ENCODE measurements at places on chromosomes 1 and 21.

GRCh38 chr1:11847667-11848372 lies at the start of gene NPPA:
Gene NPPA, minus strand, starts transcription at chr1:11847783. Its CDS starts 99 bp downstream, at chr1:11847684.
- DNase-seq: peak; percentile 10

- no peak for DNase-seq
These were observed 16.1 kb downstream of the LRP8 start for GRCh38 chr1:53311702-53312305.

- DNase-seq: no peak
These were observed 290.4 kb downstream of the OLFM3 start for GRCh38 chr1:101706366-101706765.

GRCh38 chr1:110696818-110697217 lies 22.1 kb upstream of the KCNA3 start:
- no peak for DNase-seq

DNA sequence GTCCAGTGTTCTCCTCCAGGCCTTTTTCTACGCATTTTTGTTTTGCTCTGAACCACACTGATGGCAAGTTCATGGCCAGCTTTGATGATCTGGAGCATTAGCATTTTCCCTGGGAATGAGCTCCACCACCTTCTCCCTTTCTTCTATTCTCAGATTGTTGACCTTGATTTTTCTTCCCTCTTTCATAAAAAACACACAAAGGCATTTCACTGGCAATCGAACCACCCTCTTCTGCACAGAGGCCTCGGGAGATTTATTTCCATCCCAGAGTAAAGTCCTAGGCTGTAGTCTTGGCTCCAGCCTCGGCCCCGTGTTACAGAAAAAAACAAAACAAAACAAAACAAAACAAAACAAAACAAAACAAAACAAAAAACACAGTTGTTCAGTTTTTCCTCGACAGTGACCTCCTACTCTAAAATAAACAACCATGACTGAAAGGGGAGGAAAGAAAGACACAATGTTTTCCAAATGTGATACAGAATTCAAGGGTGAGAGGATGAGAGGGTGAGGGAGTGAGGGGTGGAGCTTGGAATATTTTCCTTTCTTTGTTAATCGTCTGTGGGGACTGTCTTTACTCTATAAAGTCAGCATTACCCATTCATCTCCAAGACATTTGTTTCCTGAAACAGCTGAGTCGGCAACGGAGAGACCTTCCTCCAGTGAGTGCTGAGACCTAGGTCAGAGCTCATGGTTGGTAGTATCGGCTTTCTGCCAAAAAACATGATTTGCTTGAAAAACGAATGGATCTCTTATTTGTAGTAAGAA lies 29.8 kb upstream of the RNF186 start:
- DNase-seq: no peak

DNA sequence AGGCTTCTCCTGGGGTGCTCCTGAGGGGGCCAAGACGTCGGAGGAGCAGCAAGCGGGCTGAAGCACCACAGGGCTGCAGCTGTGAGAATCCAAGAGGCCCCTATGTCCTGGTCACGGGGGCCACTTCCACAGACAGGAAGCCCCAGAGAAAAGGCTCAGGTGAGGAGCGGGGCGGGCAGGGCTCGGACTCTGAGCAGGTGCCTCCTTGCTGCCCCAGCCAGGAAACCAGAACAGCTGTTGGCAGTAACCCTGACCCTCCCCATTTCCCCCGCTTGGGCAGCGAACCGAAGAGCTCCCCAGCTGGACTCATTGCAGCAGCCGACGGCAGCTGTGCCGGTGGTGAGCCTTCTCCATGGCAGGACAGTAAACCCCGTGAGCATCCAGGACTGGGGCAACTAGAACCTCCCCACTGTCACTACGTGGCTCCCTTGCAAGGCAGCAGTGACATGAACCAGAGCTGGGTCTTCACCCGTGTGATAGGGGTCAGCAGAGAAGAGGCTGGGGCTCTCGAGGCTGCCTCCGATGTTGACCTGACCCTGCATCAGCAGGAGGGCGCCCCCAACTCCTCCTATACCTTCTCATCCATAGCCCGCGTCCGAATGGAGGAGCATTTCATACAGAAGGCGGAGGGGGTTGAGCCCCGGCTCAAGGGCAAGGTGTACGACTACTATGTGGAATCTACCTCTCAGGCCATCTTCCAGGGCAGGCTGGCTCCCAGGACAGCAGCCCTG lies 625 bp downstream of the KLHDC7A start:
- DNase-seq: no peak

DNA sequence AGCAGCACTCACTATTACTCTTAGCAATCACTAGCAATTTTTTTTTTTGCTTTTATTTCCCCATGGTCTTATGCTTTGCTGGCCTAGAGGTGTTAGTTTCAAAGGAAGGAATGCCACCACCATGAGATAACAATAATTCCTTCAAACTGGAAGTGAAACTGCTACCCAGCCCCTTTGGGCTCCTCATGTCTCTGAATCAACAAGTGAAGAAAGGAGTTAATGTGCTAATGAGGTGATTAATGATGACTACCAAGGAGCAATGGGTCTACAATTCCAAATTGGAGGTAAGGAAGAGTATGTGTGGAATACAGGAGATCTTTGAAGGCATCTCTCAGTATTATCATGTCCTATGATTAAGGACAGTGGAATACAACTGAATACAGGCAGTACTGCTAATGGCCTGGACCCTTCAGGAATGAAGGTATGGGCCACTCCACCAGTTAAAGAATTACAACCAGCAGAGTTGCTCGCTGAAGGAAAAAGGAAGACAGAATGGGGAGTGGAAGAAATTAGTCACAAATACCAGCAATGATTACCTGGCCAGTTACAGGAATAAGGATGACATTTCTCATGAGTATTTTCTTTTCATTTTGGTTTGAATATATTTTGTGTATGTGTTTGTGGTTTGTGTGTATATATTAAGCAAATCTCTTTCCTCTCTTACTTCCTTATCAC lies 652.9 kb downstream of the ADGRL2 start:
- no peak for DNase-seq

- no peak for DNase-seq
These were observed 123.4 kb downstream of the ESRRG start for GRCh38 chr1:216599851-216600250.

DNA sequence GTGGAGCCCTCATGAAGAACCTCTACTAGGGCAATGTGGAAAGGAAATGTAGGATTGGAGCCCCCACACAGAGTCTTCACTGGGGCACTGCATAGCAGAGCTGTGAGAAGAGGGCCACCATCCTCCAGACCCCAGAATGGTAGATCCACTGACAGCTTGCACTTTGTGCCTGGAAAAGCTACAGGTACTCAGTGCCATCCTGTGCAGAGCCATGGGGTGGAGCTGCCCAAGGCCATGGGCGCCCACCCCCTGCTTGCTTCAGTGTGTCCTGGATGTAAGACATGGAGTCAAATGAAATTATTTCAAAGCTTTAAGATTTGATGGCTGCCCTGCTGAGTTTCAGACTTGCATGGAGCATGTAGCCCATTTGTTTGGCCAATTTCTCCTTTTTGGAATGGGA lies 17.2 kb upstream of the TSHB start:
- no peak for DNase-seq

DNA sequence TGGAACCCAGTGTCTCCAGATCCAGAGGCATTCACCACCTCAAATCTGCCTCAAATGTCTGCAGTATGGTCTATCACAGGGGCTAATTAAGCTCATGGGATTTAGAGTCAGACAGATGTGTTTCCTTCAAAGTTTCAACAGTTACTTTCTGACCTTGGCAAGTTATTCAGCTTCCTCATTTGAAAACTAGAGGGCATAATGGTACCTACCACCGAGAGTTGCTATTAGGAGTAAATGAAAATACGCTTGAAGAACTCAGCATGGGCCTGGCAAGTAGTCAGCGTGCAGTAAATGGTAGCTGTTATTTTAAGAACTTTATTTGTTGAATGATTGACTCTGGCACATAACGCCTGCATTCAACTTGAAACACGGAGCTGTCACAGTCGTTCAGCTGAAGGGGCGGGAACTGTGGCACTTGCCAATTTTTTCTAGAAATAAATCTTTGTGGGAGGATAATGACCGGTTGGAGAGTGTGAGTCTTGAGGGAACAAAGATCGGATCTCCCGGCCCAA lies 1.2 kb upstream of the CAP1 start:
- peak; percentile 99 for DNase-seq

- DNase-seq: no peak
These were observed 211.6 kb downstream of the DSCAM start for GRCh38 chr21:40635391-40635790.

GRCh38 chr21:46183910-46184624 lies at the start of gene SPATC1L:
Gene SPATC1L, minus strand, starts transcription at chr21:46184459. Its CDS starts 1,643 bp downstream, at chr21:46182816.
- peak; percentile 19 for DNase-seq

- DNase-seq: peak; percentile 86
These were observed 122.3 kb downstream of the GALNT2 start for GRCh38 chr1:230189341-230189740.

GRCh38 chr1:23149114-23149513 lies 19.5 kb downstream of the LUZP1 start:
- no peak for DNase-seq

- no peak for DNase-seq
These were observed 48.9 kb downstream of the HLCS start for GRCh38 chr21:36917471-36918158.

DNA sequence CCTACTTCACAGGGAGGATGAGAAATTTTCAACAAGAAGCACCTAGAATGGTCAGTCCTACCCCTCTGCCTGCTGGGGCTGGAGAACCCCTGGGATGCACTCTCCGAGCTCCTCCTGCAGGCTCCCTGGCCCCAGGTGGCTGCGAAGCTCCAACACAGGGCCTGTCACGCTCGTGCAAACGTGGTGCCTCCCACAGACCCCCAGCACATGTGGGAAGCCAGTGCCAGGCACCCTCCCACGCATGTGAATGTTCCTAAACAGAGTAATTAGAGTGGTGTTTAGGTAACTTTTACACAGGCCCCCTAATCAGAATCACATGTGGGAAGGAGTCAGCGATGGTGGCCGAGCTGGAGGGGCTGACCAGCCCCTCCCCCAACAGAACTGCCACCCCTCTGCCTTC lies 28.4 kb downstream of the GLIS1 start:
- DNase-seq: no peak

GRCh38 chr1:37998913-37999429 lies 6.3 kb downstream of the FHL3 start:
- no peak for DNase-seq

- DNase-seq: no peak
These were observed 23.9 kb downstream of the SLC2A1 start for GRCh38 chr1:42934541-42935312.

- no peak for DNase-seq
These were observed 3.4 kb downstream of the PTTG1IP start for GRCh38 chr21:44869781-44870747.

- DNase-seq: no peak
These were observed 49.7 kb downstream of the SLX9 start for GRCh38 chr21:44989537-44989886.

- no peak for DNase-seq
These were observed 14.3 kb downstream of the LEPR start for GRCh38 chr1:65434760-65435159.

DNA sequence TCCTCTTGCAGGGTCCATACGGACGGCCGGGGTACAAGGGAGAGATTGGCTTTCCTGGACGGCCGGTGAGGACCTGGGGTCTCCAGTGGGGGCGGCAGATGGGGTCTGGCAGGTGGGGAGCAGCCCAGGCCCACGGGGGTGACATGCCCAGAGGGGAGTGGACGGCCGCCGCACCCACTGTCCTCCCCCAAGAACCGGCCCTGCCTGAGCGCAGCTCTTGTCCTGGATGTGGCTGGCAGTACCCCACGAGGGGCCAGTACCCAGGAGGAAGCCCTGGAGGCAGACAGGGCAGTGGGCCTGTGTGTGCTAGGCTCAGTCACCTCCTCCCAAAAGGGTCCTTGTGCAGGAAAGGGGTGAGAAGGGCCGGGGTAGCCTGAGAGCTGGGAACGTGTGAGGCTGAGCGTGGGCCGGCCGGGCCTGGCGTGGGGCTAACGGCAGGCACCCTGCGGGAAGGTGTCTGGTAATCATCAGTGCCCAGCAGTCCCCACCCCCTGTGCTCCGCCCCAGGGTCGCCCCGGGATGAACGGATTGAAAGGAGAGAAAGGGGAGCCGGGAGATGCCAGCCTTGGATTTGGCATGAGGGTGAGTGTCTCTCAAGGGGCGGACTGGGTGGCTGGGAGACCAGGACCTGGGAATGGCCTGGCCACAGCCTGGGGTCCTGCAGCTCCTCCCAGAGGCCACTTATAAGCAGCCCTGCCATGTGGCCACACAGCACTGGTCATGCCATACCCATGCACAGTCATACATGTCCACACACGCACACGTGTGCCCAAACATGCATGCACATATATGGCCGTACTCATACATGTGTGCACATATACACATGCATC lies 47.2 kb downstream of the SLC19A1 start:
- DNase-seq: no peak

- no peak for DNase-seq
These were observed 32.3 kb upstream of the LBR start for GRCh38 chr1:225460021-225460736.

DNA sequence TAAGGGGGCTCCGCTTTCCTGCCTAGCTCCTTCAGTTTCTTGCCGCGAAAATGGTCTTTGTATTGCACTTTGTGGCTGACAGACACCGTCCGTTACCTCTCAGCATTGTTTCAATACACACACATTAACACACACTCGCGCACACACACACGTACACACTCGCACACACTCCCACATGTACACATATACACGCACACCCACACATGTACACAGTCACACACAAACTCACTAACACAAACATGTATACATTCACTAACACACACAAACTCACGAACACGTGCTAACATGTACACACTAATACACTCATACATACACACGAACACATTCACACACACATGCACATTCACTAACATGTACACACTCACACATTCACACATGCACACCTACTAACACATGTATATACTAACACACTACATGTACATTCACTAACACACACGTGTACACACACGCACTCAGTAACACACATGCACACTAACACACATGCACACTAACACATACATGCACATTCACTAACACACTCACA lies 48.9 kb downstream of the PSMG1 start:
- no peak for DNase-seq

DNA sequence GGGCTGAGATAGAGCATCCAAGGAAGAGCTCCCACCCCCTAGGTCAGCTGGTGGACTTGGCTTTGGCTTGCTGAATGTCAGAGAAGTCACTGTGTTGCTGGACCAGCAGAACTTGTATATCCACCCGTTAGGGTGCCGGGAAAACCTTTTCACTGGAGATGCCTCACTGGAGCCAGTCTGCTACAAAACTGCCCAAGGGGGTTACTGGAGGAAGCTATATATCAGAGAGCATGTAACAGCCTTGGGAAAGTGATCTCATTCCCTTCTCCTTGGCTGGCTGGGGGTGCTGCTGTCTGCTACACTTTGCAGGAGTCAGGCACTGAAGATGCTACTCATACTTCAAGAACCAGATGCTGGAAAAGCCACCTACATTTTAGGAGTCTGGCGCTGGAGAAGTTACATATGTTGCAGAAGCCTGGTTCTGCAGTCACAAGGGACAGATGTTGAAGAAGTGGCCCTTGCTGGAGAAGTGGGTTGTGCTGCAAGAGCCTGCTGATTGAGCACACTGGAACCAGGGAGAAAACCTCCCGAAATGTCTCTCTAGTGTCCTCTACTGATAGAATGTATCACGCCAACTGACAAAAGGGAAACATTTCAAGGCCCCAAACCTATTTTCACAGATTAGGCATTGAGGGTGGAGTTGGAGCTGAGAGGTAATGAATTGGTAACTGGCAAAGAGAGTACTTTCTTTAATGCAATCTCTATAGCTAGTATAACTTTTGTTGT lies 250.6 kb downstream of the SPATA17 start:
- no peak for DNase-seq

GRCh38 chr1:220803401-220804201 lies 16.9 kb downstream of the MTARC1 start:
- no peak for DNase-seq

- DNase-seq: no peak
These were observed 63.1 kb downstream of the ACOT7 start for GRCh38 chr1:6330410-6330911.

GRCh38 chr1:173302890-173303829 lies 96.0 kb upstream of the TNFSF4 start:
- no peak for DNase-seq
